ENCODE measurements at places on chromosomes 5 and 9. TPM values are rescaled to one million over a fixed set of nuclear protein-coding genes. Genes with fewer than 3 reads are reported as not detected.

The HACD4 gene
- polyA plus RNA-seq, result 2.7 TPM

The EGR1 gene
- polyA plus RNA-seq, result 161 TPM

The CDC23 gene
- polyA plus RNA-seq, result 32.5 TPM

- no peaks in the 10 kb centered on the region for H3K4me1 ChIP-seq
- H3K36me3 ChIP-seq, result peaks cover 17% of the 10 kb centered on the region
- H3K4me3 ChIP-seq, result no peak overlapping the region
- no peak overlapping the region for H3K27ac ChIP-seq
- H3K27me3 ChIP-seq, result no peaks in the 10 kb centered on the region
Measured at GRCh38 chr5:172370648-172371545, 83.4 kb downstream of the SH3PXD2B start.

DNA sequence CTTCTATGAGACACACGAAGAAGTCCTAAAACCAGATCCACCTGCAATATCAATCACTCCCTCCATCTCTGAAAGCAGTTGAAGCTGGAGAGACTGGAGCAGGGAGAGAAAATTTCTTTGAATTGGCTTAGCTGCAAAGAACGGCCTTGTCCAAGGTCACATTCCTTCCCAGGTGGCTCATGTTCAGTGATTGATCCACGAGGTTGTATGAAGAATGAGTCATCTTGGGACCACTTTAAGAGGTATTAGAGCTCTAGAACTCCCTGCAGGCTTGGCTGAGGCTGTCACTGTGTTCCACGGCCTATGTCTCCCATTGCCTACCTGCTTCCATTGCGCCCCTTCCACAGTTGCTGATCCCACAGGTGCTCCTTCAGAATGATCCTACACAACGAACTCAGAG is 68.2 kb downstream of the HMHB1 start:
- no peak overlapping the region for H3K27ac ChIP-seq
- no peaks in the 10 kb centered on the region for H3K36me3 ChIP-seq
- H3K27me3 ChIP-seq, result no peaks in the 10 kb centered on the region
- DNase-seq, result no peak
- H3K4me1 ChIP-seq, result no peaks in the 10 kb centered on the region
- H3K4me3 ChIP-seq, result no peak overlapping the region

DNA sequence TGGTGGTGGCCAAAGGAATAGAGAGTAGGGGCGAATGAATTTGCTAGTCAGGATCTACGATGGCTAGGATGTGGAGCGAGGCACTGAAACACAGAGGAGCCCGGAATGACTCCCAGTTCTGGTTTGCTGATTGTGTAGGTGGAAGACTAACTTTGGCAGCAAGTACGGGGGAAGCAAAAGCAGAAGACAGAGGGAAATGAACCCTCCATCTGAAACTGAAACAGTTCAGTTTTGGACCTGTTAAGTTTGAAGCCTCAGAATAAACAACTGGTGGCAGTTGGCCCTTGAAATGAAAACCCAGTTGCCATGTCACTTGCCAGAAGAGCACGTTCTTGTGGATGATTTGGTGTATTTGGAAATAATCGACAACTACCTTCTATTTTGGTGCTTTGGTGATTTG is 15.4 kb upstream of the SMIM15 start:
- H3K4me1 ChIP-seq, result no peaks in the 10 kb centered on the region
- no peaks in the 10 kb centered on the region for H3K36me3 ChIP-seq
- no peak overlapping the region for H3K4me3 ChIP-seq
- H3K27ac ChIP-seq, result no peak overlapping the region
- DNase-seq, result no peak
- H3K27me3 ChIP-seq, result no peaks in the 10 kb centered on the region

- H3K4me1 ChIP-seq, result peaks cover 98% of the 10 kb centered on the region
- DNase-seq, result no peak
- H3K36me3 ChIP-seq, result peaks cover 61% of the 10 kb centered on the region
- peak overlapping the region; percentile 53 for H3K4me3 ChIP-seq
- no peaks in the 10 kb centered on the region for H3K27me3 ChIP-seq
Measured at GRCh38 chr5:111746791-111747190, 10.2 kb downstream of the NREP start.
